ENCODE measurements at places on chromosomes 7 and 10.

DNA sequence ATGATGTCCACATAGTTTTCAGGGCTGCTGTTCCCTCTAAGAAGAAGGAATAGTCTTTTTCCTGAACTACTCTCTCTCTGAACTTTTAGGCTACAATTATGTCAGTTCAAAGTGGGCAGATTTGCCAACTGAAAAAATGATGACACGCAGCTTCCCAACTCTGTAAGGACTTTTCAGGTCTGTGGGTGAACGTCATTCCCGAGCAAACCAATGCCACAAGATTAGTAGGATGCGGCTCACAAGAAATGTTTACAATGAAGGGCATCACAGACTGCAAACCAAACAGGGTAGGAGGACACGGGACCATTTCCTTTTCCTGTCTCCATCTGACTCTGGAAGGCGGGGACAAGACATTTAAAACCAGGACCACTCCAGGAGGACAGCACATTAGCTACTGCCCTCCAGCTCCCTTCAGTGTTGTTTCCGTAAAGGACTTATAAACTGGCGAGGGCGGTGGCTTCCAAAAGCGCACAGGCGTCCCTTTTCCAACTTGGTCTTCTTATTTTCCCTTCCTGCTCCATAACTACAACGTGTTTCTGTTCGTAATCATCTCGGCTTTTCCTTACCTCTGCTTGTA lies 539 bp upstream of the MKLN1 start:
- DNase-seq: no peak

- DNase-seq: no peak
These were observed 24.6 kb upstream of the PLEKHA1 start for GRCh38 chr10:122349758-122350369.

DNA sequence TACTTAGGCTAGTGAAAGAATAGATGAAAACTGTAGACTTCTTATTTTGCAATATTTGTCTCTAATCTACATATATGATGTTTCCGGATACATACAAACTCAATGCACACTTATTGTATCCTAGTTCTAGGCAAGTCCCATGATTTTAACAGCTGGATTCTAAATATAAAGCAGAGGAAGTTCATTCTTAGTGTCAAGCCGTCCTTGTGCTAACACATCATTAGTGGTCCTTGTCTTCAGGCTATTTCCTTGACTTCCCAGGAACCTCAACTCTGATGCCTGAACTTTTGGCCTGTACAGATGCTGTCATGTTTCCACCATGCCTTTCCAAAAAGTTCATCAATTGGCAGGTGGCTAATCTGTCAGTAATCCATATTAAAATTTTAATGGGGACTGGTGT lies 301.9 kb upstream of the DGKB start:
- no peak for DNase-seq

DNA sequence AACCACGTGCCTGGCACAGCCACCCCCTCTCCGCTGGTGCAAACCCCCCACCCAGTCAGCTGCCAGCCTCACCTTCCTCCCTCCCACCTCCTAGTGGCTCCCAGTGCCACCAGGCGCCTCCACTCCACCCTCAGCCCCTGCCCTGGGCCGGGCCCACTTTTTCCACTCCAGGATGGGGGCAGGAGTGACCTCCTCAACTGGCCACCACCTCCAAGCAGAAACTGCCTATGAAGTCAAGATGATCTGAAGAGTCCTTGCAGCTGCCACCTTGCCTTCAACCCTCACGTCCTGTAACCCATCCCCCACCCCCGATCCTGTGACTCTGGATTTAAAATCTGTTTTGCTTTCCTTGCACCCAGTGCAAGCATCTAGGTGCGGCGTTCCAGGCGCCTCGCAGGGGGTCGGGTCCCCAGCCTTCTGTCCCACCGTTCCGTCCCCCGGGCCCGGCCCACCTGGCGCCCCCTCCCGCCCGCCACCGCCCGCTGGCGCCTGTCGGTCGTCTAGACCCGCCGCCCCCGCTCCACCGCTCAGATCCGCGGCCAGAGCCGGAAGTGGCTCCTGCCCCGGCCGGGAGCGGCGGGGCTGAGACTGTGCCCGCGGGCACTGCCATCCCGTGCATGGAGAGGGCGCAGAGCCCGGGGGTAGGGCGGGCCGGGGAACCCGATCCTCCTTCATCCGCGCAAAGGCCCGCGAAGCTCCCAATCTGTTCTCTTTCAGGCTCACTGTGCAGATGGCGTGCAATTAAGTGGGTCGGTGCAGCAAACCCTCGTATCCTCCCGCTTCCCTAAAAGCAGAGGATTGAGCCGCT lies 51.2 kb upstream of the GTF2I start:
- DNase-seq: peak; percentile 79

- DNase-seq: no peak
These were observed 17.9 kb upstream of the EN2 start for GRCh38 chr7:155440018-155440410.

GRCh38 chr10:47121336-47121735 lies 178.7 kb upstream of the GDF10 start:
- no peak for DNase-seq

DNA sequence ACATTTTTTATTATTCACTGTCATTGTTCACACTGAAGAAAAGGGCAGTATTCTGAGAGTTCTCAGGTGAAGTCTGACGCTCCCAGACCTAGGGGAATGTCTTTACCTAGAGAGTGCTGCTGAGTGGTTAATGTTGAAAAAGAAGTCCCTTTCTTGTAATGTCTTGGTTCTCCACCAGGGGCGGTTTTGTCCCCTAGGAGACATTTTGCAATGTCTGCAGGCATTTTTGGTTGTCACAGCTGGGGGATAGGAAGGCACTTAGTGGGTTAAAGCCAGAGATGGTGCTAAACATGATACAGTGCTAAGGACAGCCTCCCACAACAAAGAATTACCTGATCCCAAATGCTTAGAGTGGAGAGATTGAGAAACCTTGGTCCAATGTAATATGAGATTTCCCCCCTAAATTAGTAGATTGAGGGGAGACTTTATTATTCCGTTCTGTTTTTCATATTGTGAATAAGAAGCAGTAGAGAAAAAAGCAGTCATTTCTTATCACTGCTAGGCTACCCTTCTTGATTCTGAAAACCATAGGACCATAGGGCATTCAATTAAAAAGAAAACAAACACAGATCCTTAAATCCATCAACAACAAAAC lies 13.1 kb downstream of the UMAD1 start:
- DNase-seq: no peak

DNA sequence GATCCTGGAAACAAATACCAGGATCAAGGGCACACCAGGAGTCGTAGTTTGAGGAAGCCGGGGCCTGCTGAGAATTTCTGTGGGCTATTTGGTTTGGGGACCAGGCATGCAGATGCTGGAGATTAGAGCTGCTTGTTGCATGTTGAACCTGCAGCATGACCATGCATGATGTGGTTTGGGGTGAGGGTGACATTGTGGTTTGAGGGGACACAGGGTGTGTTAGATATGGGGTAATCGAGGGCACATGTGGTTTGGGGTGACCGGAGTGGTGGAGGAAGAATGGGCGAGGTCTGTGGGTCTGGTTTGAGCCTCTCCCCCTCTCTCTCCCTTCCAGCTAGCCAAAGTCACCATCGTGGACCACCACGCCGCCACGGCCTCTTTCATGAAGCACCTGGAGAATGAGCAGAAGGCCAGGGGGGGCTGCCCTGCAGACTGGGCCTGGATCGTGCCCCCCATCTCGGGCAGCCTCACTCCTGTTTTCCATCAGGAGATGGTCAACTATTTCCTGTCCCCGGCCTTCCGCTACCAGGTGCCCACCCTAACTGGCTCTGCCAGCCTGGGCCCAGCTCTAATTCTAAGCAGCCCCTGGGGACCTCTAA lies 10.2 kb downstream of the NOS3 start:
- DNase-seq: no peak

DNA sequence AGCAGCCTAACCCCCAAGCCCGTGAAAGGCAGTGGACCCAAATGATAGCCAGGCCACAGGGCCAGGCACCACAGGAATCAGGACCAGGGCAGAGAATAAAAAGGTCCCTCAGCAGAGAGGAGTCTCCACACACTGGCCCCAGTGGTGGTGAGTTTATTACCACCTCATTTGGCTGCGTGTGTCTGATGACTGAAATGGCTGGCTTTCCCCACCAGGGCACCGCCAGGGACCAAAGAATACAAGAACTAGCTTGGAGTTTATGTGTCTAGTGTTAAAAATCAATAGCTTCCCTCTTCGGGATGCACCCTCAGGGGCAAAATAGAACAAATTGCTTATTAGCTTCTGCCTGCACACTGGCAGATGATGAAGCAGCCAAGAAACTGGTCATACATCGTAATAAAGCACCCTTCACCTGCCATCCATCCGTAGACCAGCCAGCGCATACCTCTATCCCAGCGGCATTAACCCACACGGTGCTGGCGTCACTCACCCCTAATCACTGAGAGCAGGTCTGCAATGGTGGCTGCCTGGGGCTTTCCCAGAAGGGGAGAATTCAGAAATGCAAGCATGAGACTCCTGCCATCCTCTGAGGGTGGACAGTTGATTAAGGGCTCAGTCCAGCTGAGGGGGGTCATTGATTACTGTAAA lies 223.7 kb upstream of the ZMIZ1 start:
- peak; percentile 39 for DNase-seq

DNA sequence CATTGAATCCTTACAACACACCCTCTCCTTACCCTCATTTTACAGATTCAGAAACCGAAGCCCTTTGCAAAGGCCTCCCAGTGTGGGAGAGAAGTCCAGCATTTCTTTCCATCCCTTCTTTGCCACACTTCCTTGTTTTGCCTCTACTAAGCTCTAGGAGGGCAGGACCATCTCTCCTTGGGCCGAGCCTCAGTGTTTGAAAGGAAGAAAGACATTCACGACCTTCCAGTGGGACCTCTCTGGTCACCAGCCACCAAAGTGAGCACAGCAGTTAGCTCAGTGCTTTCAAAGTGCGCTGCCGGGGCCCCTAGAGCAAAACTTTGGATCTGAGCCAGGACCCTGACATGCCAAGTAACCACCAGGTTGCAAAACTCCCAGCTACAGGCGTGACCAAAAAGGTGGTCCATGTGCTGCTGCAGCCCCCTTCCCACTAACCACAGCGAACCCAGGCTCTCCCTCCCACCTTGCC lies 12.4 kb downstream of the CTBP2 start:
- DNase-seq: no peak

DNA sequence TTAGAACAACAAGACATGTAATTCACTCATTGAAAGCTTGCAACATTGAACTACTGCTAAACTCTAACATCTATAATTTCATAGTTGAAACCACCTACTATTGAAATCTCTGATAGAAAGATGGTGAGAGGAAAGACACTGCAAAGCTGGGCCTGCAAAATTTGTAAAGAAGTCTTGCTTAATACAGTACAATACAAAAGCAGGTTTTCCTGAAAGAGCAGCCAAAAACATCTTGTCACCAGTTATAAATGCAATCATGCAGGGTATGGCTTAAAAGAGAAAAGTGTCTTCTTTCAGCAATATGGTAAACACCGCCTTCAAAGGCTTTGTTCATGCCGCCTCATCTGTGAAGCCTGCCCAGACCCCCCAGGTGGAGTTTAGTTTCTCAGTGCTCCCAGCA lies 109.2 kb downstream of the ANK3 start:
- no peak for DNase-seq

GRCh38 chr7:129650056-129650758 lies 38.7 kb downstream of the NRF1 start:
- no peak for DNase-seq

GRCh38 chr10:94546901-94547185 lies 1.3 kb downstream of the HELLS start:
- DNase-seq: no peak

GRCh38 chr7:25600262-25600920 lies 372.1 kb upstream of the NPVF start:
- no peak for DNase-seq

- DNase-seq: no peak
These were observed 16.0 kb downstream of the NUDT5 start for GRCh38 chr10:12179606-12180170.

- no peak for DNase-seq
These were observed 30.4 kb downstream of the STEAP1B start for GRCh38 chr7:22469371-22470143.

DNA sequence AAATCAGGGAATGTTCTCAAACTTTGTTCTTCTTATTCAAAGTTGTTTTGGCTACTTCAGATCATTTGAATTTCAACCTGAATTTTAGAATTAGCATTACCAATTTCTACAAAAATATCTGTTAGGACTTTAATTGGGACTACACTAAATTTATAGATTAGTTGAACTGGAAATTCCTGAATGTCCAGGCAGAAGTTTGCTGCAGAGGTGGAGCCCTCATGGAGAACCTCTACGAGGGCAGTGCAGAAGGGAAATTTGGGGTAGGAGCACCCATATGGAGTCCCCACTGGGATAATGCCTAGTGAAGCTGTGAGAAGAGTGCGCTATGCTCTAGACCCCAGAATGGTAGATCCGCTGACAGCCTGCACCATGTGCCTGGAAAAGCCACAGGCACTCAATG lies 22.8 kb upstream of the AGMO start:
- no peak for DNase-seq

- DNase-seq: no peak
These were observed 135.6 kb downstream of the ATE1 start for GRCh38 chr10:121792198-121792597.

DNA sequence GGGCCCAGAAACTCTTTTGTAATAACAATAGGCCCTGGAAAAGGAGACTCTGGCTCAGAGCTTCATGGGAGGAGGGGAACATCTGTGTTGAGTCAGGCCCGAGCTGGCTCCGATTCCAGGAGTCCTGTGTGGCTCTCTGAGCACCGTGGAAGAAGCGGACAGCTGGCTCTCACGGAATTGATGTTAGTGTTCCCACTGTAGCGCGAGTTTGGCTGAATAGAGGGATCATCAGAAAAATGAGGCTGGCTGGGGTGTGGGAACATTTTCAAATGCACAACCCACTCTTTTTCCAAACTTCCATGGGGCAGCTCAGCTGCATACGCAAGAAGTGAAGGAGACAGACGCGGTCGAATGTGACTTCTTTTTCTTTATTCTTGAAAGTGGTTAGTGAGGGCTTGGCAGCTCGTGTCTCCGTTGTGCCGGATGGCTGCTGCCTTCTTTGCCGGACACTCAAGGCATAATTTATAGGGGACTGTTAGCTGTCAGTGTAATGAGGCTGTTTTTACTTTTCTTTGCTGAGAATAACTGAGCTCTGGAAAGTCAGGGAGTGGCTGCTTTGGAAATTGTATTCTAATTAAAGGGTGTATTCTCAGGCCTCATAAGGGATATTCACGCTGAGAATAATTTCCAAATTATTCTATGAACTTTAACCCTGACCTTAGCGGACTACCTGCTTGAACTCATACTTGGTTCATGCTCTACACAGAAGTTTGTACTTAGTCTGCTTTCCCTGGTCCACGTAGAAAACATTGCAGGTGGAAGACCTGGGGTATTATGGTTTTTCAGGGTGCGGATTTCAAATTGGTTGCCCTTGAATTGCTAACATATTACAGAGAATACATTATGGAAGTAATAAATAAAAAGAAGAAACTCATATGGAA lies 23.1 kb downstream of the MDFIC start:
- peak; percentile 81 for DNase-seq

- DNase-seq: no peak
These were observed 55.8 kb downstream of the TMEM26 start for GRCh38 chr10:61397175-61397986.

DNA sequence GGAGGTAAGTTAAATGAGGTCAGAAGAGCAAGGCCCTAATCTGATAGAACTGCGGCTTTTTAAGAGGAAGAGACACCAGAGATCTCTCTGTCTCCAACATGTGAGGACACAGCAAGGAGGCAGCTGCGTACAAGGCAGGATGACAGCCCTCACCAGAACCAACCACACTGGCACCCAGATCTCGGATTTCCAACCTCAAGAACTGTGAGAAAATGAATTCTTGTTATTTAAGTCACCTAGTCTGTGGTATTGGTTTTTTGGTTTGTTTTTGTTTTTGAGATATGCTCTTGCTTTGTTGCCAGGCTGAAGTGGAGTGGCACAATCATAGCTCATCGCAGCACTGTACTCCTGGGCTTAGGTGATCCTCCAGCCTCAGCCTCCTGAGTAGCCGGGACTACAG lies 127.2 kb downstream of the DLG5 start:
- DNase-seq: peak; percentile 38

Measured in cardiac septum (tissue), 1 donor.